ENCODE measurements at places on chromosomes 3 and 15.

DNA sequence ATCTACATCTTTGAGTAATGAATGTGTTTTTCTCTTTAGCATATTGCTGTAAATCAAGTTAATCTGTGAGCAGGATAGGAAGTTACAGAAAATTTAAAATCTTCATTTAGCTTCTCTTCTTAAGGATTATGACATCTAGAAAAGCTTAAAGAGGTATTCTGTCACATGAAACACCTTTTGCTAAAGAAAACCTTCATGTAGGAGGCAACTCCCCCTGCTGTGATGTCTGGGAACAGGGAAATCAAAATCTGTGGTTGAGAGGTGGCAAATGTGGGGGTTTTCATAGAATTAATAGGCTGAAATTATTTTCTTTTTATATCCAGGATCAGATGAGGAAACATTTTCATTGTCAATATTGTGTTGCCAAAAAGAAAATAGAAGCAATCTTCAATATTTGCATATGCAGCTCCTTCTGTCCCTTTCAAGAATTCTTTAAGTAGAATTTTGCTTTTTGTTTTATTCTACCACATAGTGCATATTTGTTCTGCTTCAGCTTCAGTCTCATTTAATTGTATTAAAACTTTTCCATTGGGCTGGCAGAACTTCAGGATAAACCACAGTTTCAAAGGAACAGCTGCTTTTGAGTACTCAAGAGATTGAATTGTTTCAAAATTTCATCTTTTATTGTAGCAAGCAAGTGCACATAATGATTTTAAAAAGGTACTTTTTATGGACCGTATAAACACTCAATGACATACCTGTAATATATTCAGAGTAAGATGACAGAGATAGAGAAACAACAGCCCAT, 128.4 kb downstream of the RAP2B start:
- no peak for DNase-seq

DNA sequence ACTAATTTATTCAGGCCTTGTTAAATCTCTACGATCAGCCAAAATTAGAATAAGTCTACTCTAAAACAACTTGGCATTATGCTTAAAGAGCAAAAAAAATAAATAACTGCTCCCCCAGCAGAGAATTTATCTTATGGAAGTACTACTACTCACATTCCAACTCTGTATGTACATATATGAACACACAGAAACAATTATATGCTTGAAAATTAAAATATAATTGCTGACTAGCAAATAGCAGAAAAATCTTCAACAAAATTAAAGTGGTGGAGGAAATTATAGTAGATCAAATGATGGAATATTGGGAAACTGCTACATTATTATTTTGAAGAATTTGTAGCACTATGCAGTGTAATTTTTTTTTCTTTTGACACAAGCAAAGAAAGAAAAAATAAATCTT, 580.9 kb downstream of the MECOM start:
- no peak for DNase-seq

DNA sequence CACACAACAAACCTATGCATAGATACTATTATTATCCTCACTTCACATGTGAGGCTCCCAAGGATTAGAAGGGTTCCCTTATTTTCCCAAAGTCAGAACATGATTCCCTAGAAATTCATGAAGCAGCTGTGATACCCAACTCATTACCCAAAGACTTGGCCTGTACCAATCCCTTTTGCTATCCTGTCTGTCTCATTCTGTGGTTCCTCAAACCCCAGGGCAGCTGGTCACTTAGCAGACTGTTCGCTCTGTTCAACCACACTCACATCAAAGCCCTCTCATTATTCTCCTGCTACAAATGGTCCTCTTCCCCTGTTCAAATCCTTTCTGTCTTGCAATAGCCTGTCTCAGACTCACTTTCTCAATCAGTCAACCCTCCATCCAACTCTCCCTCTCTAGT, 154.3 kb upstream of the TRIM42 start:
- DNase-seq, result no peak

GRCh38 chr3:141895731-141896130, 19.3 kb downstream of the ATP1B3 start:
- no peak for DNase-seq

- DNase-seq, result no peak
These were observed 87.4 kb downstream of the STAG1 start for GRCh38 chr3:136664771-136665170.

DNA sequence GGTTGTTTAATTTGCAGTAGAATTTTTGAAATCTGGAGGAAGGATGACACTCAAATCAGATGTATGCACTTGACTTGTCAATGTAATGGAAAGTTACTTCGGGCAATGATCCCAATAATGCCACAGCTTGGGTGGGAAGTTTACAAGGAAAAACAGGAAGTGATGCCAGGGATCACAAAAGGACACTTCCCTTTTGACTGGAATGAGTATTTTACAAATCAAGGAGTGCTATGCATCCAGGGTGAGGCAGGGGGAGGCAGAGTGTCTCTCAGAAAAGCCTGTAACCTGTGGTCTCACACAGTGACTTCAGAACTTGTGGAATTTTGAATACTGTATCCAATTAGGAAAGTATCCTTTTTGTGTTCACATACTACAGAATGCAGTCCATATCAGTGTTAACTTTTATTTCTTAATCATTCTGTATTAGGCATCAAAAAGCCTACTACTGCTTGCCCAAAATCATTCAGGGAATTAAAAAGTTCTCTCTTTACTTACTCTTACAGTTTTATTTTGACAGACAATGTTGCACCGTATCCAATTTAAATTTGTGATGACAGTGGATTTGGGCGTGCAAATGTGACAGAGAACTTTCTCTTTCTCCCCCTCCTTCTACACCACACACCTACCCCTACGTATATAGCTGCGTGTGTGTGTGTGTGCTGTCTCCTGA, 445.1 kb downstream of the MECOM start:
- DNase-seq, result peak; percentile 66

GRCh38 chr3:39350714-39351113, 21.2 kb downstream of the CCR8 start:
- no peak for DNase-seq

DNA sequence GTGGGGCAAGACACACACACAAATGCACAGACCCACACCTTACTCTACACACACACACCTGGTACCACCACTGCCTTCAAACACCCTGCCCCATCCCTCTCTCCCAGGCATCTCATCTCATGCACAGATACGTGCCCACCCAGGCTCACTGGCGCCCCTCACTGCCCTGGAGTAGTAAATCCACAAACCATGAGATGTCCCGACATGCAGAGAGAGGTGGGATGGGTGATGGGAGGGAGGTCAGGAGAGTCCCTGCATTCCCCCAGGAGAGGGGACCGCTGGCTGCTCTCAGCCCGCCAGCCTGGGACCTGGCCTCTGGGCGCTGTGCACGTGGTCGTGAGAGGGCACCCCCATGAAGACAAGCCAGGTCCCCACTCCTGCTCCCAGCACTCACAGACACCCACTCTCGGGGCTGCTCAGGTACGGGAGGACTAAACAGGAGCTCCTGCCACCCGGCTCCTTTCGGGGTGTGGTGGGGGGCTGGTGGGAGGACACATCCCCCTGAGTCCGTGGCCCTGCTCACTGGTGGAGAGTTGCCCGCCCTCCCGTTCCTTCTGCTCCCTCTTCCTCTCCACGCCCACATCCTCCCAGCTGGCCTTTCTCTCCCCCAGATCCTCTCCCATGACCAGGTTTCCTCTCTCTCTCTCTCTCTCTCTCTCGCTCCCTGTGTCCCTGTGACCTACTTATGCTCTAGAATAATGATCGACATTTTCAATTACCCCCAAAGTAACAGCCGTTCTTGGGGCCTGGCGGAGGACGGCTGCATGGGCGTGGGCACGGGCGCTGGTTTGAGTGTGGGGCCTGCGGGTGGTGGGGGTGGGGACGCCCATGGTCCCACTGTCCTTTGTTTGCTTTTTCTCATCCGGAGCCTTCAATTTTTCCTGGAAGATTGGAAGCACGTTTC, 18.9 kb upstream of the CSPG4 start:
- DNase-seq, result peak; percentile 65

- peak; percentile 81 for DNase-seq
These were observed 23.1 kb downstream of the AADAC start for GRCh38 chr3:151837057-151837456.

- no peak for DNase-seq
These were observed 18.2 kb downstream of the PEX5L start for GRCh38 chr3:180018543-180018942.

GRCh38 chr3:185311991-185312390, 50.9 kb upstream of the MAP3K13 start:
- DNase-seq, result no peak

- DNase-seq, result no peak
These were observed 436.1 kb downstream of the TUSC7 start for GRCh38 chr3:117145677-117146076.

GRCh38 chr3:34858067-34858660, 781.2 kb upstream of the ARPP21 start:
- DNase-seq, result no peak

GRCh38 chr3:112761062-112761638, 85.5 kb downstream of the CD200R1L start:
- DNase-seq, result peak; percentile 59

- peak; percentile 39 for DNase-seq
These were observed 32.4 kb downstream of the GJD2 start for GRCh38 chr15:34722439-34722836.

DNA sequence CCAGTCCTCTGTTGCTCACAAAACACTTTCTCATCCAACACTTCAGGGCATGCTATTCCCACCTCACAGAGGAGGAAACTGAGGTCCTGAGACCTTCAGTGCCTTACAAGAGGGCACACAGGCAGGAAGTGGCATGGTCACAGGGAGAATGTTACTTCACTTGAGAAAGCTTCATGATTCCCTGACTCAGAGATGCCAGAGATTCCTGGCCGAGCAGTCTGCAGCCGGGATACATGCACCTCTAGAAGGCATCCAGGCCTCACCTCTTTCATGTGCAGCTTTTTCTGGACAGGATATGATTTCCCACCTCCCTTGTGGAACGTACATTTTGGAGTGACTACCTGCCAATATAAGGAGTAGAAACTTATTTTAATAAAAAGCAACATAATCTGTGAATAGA, 2.8 kb upstream of the SST start:
- DNase-seq, result peak; percentile 43

DNA sequence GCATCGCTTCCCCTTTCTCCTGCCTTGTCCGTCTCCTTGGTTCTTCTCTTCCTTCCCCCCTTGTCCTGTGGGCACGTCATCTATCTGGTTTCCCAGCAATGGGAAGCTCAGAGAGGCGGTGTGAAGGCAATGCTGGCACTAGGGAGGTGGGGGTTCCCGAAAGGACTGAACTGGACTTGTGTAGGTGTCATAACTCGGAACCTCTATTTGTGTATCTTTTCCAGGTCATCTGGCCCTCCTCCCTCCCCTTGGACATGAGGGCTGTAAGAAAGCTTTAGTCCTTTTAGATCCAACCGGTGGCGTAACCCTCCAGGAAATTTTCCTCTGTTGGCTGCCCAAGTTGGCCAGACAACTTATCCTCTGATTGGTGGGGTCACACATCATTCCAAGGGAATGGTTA, 231.5 kb upstream of the TLE3 start:
- no peak for DNase-seq

DNA sequence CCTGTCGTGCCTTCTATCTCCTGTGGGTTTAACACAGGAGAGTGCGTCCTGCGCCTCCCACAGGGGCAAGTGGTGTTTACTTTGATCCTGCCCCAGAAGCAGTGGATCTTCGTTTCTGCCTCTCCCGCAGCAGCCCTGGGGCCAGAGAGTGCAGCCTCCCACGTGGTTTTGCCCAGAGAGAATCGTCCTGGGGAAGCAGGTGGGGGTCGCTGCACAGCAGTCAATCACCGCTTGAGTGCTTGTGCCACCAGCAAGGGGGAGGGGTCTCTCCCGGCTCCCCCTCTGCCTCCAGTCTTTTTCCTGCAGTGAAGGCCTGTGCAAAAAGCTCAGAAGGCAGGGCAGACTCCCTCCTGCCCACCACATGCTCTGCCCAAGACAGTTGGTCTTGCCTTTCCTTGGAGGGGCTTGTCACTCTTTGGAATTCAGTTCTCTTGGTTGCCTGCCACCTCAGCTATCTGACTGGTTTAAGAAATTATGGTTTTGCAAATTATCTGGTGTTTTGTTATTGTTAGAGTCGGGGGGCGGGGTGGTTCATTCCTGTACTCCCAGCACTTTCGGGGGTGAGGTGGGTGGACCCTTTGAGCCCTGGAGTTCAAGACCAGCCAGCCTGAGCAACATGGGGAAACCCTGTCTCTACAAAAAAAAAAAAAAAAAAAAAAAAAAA, 26.9 kb downstream of the STOML1 start:
- DNase-seq, result no peak

DNA sequence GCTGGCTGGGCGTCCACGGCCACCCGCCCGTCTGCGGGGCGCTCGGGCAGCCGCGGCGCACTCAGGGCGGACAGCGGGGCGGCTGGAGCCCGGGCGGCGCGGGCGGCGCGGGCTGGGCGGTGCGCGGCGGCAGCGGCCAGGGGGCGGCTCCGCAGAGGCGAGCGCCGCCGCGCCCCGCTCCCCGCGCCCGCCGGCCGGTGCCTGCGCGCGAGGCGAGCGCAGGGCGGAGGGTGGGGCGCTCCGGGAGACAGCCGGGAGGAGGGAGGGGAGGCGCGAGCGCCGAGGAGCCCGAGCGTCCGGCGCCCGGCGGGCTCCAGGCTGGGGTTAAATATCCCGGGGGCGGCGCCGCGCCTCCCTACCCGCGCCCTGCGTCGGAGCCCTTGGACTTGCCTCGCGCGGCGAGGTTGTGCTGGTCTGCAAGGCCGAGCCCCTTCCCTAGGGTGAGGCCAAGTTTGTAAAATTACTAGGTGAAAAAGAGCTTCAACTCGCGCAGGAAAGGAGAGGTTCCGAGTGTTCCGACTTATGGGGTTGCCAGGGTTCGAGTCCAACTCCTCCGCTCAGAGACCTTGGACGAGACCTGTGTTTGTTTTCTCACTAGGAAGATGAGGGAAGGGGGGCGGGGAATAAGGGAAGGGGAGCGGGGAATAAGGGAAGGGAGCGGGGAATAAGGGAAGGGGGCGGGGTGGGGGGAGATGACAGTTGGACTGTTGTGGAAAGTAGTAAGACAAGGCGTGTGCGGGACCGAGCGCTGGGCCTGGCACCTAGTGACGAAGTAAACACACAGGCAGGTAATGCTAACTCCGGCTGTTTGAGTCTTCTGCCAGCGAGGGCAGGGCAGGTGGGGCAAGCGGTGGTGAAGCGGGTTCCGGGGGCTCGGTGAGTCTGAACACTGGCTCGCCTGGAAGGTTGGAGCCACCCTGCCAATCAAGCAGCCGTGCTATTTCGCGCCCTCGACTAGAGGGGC, at the start of gene TNFAIP8L3:
Gene TNFAIP8L3, minus strand, starts transcription at position 301 of the 964 bp plus-strand sequence. CDS start 311 bp downstream, outside the sequence.
- DNase-seq, result peak; percentile 53

DNA sequence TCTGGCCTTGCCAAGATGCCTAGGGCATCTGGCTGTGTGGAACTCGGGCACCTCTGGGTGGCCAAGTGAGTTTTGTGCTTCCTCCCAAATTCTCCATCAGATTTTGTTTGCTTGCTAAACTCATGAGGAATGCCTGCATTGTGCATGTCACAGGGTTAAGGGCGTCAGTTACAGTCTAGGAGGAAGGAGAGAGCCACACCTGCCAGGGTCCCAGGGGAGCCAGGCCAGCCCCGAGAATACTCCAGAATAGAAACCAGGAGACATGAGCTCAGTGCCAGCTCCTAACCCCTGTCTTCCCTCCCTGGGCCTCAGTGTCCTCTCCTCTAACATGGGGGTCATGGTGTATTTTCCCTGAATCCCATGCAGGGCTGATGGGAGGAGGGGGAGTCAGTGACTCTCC, 22.0 kb upstream of the SKOR1 start:
- no peak for DNase-seq

GRCh38 chr15:39347453-39347852, 233.4 kb upstream of the THBS1 start:
- no peak for DNase-seq

- DNase-seq, result no peak
These were observed 15.3 kb downstream of the SNX1 start for GRCh38 chr15:64110950-64111678.
